ENCODE measurements at places on chromosomes 4 and X.
A peak's percentile ranks its signal among the peaks of the same experiment; 100 is the strongest.

DNA sequence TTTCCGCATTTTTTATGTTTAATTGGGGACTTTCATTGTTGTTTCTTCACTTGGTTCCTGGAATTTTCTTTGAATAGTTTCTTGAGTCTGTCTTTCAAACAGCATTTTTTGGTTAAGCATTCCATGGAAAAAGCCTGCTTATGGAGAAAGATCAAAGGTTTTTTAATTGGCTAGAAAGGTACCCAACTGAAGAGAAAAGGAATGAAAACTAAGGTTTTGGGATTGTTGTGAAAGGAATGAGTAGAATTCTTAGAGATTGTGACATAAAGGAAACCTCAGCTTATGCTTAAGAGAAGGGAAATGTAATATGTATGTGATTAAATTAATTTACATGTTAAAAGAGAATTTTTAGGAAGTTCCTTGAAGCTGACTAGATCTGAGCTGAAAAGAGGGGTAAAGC, 82.8 kb downstream of the CCKAR start:
- no peak for DNase-seq

DNA sequence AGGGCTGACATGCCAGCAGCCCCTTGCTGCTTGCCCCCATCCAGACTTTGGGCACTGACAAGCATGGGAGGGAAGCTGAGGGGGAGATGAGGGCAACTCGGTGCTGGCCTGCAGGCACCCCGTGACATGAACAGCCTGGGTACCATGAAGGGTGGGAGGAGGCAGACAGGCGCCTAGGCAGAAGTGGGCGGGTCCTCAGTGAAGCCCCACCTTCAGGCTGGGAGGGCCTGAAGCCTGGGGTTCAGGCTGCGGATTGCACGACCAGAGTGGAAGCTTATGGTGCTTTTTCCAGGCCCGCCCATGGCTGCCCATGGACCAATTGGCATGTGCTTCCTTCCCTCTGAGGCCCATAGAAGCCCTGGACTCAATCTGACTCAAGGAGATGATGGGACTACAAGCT, 354.1 kb downstream of the GRIA2 start:
- no peak for DNase-seq

GRCh38 chrX:44871114-44871645, 1.8 kb upstream of the KDM6A start:
- DNase-seq: no peak

DNA sequence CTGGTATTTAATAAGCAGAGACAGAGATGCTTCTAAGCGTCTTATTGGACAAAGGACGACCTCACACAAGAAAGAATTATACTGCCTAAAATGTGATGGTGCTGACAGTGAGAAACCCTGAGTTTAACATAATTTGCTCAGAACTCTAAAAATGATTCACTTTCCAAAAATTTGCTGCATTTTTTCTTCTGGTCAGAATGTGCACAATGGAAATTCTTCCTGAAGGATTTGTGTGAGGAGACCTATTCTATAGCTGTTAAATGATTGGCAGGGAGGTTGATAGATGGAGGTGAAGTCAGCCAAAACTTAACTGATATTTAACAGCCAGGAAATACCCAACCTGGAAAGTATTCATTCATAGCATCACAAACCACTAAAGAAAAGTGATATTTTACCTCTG, 1.7 kb downstream of the MAGEC3 start:
- no peak for DNase-seq

- DNase-seq: no peak
Measured at GRCh38 chrX:3094261-3094660, 53.0 kb downstream of the ARSF start.

- DNase-seq: no peak
Measured at GRCh38 chr4:135515295-135515694, 1313.7 kb upstream of the PABPC4L start.

DNA sequence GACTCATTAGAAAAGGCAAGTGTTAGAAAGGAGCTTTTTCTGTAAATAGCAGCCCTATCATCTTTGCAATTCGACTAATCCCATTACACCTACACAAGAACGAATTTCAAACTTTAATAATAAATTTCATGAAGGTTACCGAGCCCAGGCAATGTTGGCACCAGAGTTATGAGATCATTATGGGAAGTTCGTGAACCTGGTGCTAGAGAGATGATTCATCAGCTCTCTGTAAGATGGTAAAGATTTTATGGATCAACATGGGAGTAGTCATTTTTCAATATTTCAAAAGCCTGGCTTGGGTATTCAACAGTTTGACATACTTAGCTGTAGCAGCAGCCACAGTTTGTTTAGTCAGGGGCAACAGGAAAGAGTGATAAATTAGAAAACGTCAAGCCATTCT, 35.8 kb downstream of the AMELX start:
- no peak for DNase-seq

DNA sequence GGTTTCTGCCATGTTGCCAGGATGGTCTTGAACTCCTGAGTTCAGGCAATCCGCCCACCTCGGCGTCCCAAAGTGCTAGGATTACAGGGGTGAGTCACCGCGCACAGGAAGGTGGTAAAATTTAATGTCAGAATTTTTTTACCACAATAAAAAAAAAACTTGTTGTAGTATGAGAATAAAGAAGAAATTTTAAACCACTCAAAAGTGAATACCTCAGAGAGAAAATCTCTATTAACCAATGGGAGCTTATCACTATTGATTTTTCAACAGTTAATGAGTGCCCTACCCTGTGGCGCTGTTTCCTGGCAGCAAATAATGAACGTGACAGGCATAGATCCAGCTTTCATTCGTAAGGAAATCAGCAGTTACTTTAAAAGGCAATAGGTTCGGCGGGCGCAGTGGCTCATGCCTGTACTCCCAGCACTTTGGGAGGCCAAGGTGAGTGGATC, 32.7 kb upstream of the SLC25A4 start:
- no peak for DNase-seq

- DNase-seq: no peak
Measured at GRCh38 chr4:35757836-35758235, 486.5 kb downstream of the ARAP2 start.

- DNase-seq: no peak
Measured at GRCh38 chrX:10327651-10328050, 170.9 kb downstream of the CLCN4 start.

GRCh38 chr4:188109157-188109755, at the start of gene TRIML2:
Gene TRIML2, minus strand, starts transcription at chr4:188109603. Its CDS starts 4,235 bp downstream, at chr4:188105368.
- no peak for DNase-seq

GRCh38 chrX:114581528-114582263, 2.2 kb upstream of the HTR2C start:
- DNase-seq: no peak

DNA sequence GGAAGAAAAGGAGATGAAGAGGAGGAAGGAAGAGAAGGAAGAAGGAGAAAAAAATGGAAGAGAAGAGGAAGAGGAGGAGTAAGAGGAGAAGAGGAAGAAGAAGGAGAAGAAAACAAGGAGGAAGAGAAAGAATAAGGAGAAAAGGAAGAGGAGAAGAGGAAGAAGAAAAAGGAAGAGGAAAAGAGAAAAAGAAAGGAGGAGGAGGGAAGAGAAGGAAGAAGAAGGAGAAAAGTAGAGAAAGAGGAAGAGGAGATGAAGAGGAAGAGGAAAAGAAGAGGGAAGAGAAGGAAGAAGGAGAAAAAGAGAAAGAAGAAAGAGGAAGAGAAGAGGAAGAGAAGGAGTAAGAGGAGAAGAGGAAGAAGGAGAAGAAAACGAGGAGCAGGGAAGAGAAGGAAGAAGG, 11.8 kb upstream of the LEF1 start:
- no peak for DNase-seq

- no peak for DNase-seq
Measured at GRCh38 chr4:176185051-176185450, 10.3 kb downstream of the SPATA4 start.

- DNase-seq: no peak
Measured at GRCh38 chr4:16029886-16030285, 53.9 kb downstream of the PROM1 start.

DNA sequence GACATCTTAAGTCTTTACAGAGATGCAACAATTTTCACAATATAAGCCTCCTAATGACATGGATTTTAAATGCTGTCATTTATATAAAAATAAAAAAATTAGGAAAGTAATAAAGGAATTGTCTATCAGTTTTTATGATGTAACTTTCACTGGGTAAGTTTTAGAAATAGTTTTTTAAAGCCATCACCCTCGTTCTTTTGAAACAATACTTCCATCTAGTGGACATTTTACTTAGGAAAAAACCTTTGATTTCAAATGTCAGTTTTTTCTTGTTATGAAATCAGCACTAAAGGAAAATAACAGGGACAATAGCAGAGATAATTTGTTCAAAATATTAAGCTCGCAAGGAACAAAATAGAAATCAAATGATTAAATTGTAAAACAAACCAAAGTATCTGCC, 24.3 kb upstream of the NDNF start:
- DNase-seq: peak; percentile 28

DNA sequence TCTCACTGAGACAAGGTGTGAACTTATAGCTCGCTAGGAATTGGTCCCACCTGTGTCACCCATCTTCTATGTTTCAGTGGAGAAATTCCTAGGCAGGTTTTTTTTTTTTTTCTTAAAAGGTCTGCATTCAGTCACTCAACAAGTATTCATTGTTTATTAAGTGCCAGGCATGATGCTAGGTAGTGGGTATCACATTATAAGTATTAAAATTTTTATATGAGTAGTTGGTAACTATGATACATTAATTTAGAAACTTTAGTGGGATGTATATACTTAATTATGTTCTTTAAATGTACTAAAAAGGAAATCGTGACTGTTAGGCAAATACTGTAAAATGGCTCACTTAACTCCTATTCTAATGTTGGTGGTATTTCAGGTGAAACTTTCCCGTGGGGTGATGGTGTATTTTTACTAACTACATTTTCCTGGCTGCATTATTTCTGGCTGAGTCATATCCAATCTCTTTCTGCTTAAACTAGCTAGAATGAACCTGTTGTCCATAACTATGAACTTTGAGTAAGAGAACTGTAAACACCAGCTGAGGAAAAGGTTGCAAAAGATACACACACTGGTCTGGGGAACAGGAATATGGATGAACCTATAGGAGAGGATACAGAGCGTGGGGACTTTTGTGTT, 49.3 kb upstream of the MED14 start:
- no peak for DNase-seq

DNA sequence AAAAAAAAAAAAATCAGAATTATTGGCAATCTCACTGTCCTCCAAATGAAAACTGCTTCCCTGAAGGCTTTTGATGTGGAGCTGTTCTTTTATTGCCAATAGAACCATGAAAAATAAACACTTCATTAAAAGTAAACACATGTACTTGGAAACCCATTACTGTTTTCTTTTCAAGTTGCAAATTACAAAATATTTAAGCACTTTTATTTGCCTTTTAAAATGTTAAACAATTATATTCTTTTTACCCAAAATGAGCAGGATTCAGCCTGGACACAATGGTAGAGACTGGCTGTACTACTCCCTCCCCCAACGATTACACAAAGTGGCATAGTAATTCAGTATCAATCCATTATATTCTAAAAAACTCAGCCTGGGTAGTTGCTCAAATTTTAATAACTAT, 60.9 kb downstream of the SH2D1A start:
- DNase-seq: no peak

- no peak for DNase-seq
Measured at GRCh38 chrX:150533863-150534262, 34.6 kb upstream of the MTM1 start.

DNA sequence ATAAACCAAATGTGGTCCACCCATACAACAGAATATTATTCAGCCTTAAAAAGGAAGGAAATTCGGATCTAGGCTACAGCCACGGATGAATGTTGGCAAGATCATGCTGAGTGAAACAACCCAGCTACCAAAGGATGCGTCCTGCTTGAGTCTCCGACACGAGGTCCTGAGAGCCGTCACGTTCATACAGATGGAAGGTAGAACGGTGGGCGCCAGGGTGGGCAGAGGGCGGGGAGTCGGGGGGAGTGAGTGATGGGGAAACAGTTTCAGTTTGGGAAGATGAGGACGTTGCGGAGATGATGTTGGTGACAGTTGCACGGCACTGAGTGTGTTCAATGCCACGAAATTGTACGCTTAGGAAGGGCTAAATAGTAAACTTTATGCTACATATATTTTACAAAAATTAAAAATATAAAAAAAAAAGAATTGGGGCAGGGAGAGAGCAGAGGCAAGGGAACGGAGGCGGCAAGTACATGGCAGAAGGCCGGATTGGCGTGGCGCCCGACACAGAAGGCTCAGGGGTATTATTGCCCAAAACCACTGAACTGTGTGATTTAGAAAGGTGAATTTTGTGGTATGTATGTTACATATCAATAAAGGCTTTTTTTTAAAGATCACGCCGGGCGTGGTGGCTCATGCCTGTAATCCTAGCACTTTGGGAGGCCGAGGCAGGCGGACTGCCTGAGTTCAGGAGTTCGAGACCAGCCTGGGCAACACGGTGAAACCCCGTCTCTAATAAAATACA, 14.8 kb upstream of the MXD4 start:
- DNase-seq: no peak

GRCh38 chr4:101218346-101218745, 129.0 kb downstream of the PPP3CA start:
- DNase-seq: no peak

DNA sequence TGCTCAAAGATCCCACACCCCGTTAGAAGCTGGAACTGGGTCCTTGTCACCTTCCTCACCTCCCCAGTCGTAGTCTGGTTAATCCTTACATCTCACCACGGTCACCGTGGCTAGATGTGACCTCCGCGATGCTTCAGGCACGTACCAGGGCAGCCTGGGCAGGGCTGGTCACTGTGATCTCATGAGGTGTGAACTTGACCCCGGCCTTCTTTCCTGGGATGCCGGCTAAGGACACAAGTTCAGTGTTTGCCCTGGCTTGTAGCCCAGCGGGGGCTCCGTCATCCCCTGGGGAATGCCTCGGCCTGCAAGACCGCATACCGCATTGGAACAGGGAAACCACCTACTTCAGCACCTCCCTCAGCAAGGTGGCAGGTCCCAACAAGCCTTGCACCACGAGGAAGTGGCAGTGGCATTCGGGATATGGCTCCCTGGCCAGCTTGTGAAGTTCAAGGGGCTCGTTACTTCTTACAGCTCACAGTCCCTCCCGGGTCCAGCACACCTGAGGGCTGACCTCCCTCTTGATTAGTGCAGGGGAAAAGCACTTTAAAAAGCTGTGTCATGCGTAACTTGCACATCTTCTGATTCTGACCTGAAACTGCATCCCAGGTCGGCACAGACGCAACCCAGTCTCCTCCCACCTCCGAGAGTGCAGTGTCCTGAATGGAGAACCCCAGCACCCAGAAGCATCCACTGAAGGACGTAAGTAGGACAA, 25.9 kb downstream of the NOP14 start:
- peak; percentile 61 for DNase-seq

- DNase-seq: no peak
Measured at GRCh38 chrX:129665916-129666644, 11.3 kb upstream of the APLN start.

DNA sequence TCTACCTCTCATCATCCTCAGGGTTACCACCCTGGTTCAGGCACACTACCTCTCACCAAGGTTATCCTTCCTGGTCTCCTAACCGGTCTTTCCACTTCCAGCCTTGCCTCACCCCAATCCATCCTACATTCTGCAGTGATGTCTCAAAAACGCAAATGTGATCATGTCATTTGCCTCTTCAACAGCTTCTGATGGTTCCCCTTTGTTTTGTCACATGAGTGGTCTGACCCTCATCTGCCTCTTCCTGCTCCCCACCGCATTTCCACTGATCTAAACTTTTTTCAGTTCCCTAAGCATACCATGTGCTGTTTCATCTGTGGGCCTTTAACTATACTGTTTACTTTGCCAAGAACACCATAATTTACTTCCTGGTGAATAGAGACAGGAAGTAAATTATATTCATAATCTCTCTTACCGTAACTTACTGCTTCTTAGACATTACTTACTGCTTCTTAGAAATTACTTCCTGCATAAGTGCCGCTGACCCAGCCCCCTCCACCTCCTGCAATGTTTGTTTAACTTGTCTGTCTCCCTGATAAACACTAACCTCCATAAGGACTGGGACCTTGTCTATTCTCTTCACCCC, 27.1 kb upstream of the NSUN7 start:
- DNase-seq: peak; percentile 56

Data from activated CD4-positive, alpha-beta T cell treated with anti-CD3 and anti-CD28 coated beads, Interleukin-10, Interleukin-2, amounts not matched to agents 100 ng/mL and 50 ng/mL, durations not matched to agents 16 hours and 8 hours (primary cell).